OCI-LY7 (cell line): ENCODE measurements at places on chromosomes 6 and 20.
A peak's percentile ranks its signal among the peaks of the same experiment; 100 is the strongest.

GRCh38 chr6:16277101-16277981, 39.0 kb downstream of the GMPR start:
- DNase-seq = peak; percentile 7

DNA sequence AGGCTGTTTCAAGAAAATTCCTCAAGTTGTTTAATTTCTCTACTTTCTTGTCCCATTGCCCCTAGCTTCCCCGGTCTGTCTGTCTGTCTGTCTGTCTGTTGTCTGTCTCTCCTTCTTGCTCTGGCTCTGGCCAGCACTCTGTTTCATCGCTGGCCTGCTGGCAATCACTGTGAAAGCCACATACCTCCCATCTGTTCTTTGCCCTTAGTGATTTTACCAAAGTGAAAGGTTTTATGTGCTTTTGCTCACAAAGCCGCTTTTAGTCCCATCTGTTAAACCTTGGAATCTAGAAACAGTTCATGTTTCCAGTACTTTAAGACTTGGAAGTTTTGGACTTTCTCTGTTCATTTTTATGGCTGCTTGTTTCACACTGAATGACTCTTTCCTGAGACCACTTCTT, 87.8 kb upstream of the EXOC2 start:
- DNase-seq = no peak

GRCh38 chr6:124567401-124567800, 394.8 kb upstream of the RNF217 start:
- DNase-seq = no peak

DNA sequence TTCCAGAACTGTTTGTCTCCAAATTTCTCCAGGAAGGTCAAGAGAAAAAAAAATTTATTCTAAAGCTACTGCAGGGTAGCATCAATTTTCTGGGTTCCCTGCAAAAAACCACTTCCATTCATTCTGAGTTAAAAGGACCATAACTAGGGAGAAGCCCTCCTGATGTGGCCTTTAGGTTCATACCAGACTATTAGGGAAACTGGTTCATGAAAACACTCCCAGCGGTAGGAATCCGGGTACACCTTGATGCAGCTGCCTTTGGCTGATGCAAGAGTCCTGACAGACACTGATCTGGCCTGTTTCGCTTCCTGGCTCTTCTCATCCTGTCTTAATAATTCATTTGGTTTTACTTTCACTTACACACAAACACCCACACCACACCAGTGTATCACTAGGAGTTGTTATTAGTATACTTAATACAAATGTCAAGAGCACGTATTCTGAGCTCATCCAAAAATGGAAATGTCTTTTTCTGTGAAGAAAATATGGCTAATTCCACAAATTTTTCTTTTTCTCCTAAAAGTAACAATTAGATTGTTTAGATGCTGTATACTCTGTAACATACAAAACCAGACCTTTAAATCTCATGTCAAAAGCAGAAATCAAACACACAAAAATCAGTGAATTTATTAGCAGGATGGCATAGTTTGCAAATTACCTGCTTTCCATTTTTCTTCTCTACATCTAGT, 38.4 kb upstream of the ARHGAP18 start:
- peak; percentile 88 for DNase-seq

DNA sequence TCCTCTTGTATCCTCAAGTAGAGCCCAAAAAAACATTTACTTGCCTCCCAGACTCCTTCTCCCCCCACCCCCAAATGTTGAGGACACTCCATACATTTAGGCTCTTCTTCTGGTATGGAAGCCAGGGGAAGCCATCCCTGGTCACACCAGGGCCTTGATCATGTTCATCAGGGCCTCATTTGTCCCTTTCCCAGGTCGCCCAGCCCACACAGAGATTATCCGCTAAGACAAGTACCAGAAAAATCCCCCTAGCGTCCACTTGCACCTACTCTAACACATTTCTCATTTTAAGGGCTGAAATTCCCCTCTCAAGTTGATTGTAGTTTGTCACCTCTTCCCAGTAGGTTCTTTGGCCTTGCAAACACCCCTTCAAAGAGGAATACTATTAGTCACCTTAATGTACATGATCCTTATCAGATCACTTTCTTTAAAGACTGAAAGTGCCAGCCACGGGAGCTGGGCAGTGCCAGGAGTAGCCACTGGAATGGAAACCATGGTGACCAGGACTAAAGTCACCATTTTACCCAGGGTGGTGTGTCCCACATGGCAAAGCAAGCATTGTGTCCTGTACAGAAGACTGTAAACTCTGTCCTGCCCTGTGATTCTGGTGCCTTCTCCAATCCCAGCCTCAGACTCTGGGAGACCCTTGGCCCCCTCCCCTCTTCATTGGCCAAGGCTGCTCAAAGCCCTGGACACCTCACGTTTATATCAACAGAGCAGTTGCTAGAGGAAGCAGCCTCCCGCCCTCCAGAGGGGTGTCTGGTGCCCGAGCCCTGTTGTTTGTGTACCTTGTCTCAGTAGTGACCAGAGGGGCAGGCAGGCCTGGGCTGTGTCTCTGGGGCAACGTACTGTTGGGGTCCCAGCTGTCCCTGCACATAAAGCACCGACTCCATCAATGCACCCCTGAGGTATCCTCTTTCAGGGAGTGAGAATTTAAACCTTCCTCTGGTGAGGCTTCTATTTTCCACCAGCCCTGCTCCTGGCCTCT, 5.0 kb upstream of the APOBEC2 start:
- DNase-seq = no peak
